ENCODE measurements at places on chromosomes 16 and 17. TPM values are rescaled to one million over a fixed set of nuclear protein-coding genes. Genes with fewer than 3 reads are reported as not detected.
A peak's percentile ranks its signal among the peaks of the same experiment; 100 is the strongest.

DNA sequence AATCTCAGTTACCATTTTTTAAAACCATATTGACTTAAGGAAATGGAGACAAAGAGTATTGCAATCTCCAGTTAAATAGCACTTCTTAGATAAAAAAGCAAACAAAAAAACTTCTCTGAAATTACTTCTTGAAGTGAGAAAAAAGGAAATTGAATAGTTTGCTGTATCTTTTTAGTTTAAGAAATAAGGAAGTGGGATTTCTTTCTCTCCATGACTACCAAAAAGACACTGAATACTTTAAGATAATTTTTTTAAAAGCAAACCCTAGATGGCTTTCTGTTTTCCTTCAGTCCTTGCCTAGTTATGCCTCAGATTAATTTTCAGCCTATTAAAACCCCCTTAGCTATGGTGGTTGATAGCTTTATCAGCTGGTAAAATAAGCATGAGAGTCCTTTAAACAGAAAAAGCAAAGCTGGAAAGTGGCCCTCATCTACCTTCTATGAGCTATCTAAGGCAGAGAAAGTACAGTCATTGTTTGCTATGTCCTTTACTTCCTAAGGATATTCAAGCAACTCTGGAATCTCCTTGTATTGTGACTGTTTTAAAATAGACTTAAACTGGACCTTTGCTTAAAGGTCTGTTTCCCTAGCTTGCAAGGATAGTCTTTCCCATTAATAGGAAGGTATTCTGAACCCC, 28.6 kb downstream of the TPPP3 start:
- no peak for DNase-seq

GRCh38 chr17:41199421-41200078, 9.9 kb downstream of the KRTAP9-1 start:
- no peak for DNase-seq

- no peak for DNase-seq
Measured at GRCh38 chr17:81164371-81165245, 699 bp upstream of the PVALEF start.

GRCh38 chr16:24428756-24429155, 110.6 kb upstream of the RBBP6 start:
- no peak for DNase-seq

DNA sequence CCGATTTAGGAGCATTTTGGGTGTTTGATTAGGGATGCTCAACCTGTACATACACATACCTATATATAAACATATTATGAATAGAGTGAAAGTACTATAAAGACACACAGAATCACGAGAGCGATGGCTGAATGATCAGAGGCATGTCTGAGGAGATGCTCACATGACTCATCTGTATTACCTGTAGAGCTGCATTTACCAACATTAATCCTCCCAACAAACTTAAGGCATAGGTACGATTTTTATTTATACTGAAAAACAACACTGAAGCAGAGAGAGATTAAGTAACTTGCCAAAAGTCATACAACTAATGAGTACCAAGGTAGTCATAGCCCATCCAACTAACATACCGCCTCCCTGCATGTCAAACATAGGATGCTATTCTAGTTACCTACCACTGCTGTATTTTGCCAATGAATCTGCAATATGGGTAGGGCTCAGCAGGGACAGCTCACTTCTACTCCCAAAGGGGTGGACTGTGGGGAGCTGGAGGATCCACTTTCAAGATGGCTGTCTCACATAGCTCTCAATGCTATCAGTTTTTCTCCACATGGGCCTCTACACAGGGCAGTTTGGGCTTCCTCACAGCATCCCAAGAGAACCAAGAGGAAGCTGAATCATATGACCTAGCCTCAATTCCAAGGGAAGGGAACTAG, 7.3 kb downstream of the CYB5D1 start:
- no peak for DNase-seq

GRCh38 chr17:48628649-48629410, 2.7 kb upstream of the HOXB9 start:
- DNase-seq, result no peak

The MEOX1 gene
- total RNA-seq, result not detected

GRCh38 chr16:3549906-3550305, 27.3 kb downstream of the NLRC3 start:
- no peak for DNase-seq

DNA sequence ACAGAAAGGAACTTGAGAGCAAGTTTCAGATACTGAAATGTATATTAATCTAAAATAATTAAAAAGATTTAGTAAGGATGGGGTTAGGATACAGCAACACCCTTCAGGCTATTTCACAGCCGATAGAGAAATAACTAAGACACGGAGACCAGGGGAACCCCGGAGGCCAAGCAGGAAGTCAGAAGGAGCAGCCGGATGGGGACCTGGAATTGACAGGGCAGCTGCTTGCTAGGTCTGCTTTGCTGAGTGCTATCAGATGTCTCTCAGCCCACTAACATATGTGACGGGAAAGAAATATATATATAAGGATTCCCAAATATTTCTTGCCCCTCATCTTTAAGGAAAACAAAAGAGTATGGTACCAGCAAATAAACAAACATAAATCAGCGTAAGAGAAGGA, 154.1 kb upstream of the CDH5 start:
- DNase-seq, result no peak

- DNase-seq, result no peak
Measured at GRCh38 chr17:68036304-68037147, 991 bp downstream of the KPNA2 start.

The ZNF597 gene
- total RNA-seq, result 2.1 TPM

DNA sequence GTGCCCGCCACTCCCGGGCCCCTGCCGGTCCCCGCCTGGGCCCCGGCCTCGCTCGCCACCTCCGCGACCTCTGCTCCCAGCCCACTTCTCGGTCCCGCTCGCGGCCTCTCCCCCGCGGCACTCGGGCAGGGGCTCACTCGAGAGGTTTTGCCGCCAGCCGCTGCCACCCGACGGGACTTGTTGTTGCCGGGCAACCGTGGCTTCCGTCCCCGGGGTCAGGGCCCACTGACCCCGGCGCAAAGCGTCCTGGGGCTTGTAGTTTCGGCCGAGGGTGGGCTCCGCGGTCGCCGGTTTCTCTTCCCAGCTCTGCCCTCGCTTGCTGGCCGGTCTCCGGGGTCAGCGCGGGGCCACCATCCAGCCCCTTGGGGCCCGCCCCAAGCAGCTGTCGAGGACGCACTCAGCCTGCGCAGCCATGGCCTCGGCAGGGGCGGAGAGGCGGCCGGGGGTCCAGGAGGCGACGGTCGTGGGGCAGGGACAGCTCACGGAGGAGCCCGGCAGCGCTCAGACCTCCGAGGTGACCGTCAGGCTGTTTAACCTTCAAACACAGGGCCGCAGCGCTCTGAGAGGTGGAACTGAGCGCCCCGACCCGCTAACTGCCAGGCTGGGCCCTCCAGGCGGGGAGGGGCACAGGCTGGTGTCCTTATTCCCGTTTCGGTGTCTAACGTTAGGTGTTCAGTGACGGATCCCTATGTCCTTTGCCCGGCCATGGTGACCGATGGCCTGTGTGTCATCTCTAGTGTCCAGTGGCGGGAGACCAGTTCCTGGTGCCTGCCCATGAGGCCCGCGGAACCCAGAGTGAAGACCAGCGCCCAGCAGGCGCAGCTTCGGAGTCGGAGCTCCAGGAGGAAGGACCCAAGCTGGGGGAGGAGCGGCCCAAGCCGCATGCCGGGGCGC, at the start of the genes C16orf86 and ENKD1:
Gene C16orf86, plus strand, starts transcription at position 256 of the 894 bp plus-strand sequence. Its CDS starts 157 bp downstream, at position 413.
Gene ENKD1, minus strand, starts transcription at position 192 of the 894 bp plus-strand sequence. CDS start 308 bp downstream, outside the sequence.
- peak; percentile 36 for DNase-seq

- no peak for DNase-seq
Measured at GRCh38 chr17:67531291-67531690, 154.2 kb downstream of the PITPNC1 start.

DNA sequence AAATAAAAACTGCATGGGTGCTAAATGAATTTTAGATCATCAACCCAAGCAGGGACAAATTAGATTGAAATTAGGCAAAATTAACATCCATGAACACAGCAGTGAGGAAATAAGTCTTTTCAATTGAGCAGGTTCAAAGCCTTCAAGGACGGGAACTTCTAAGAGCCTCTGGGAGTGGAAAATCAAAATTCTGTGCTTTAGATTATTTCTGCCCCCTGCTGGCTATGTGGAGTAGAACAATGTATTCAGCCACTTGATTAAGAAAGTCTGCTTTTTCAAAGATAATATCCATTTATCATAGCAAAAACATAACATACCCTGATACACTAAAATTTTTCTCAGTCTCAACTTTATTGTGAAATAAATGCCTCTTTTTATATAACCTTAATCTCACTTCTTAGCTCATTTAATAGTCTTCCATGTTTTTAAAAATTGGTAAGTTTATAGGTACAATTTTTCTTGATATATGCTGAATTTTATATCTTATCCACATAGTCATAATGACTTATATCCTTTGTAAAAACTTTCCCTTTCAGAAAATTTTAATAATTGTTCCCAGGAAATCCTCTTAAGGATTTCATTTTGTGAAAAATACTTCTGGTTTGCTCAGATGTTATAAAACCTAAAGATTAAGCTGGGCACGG, 28.1 kb upstream of the NOL11 start:
- DNase-seq, result peak; percentile 46

DNA sequence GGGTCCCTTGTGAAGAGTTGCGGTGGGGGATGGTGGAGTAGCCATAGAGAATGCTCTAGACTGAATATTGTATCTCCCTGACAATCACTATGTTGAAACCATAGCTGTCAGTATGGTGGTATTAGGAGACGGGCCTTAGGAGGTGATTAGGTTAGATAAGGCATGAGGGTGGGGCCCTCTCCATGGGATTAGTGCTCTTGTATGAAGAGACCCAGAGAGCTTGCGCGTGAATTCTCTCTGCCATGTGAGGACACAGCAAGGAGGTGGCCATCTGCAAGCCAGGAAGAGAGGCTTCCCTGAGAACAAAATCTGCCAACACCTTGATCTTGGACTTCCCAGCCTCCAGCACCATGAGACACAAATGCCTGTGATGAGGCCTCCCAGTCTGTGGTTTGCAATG, 34.5 kb upstream of the MGAT5B start:
- no peak for DNase-seq

GRCh38 chr17:81417049-81417878, 22.0 kb downstream of the BAHCC1 start:
- DNase-seq, result peak; percentile 60

The CCL2 gene
- 71.2 TPM for total RNA-seq

The RPRML gene
- total RNA-seq, result not detected

DNA sequence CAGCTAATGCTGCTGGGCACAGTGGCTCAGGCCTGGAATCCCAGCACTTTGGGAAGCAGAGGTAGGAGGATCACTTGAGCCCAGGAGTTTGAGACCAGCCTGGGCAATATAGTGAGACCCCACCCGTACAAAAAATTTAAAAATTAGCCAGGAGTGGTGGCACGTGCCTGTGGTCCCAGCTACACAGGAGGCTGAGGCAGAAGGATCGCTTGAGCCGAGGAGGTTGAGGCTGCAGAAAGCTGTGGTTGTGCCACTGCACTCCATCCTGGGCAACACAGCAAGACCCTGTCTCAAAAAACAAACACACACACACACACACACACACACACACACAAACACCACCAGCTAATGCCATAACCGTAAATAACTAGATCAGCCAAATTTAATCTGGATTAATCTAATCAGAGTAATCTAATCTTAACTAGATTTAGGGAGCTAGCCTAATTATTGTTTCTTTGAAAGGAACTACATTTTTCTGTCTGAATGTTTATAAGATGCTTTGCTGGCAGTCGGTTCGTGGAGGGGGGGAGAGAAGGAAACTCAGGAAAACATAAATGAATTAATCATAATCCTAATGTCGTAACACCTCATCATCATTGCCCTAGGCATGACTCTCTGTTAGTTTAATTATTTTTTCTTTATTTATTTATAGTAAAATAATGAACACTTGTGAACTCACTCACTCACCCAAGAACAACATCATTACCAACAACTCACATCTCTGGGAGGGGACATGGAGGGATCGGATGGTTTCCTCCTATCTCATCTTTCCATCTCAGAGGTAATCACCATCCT, 12.5 kb upstream of the RBBP6 start:
- no peak for DNase-seq

- DNase-seq, result no peak
Measured at GRCh38 chr17:7867881-7868329, 10.1 kb downstream of the CYB5D1 start.

DNA sequence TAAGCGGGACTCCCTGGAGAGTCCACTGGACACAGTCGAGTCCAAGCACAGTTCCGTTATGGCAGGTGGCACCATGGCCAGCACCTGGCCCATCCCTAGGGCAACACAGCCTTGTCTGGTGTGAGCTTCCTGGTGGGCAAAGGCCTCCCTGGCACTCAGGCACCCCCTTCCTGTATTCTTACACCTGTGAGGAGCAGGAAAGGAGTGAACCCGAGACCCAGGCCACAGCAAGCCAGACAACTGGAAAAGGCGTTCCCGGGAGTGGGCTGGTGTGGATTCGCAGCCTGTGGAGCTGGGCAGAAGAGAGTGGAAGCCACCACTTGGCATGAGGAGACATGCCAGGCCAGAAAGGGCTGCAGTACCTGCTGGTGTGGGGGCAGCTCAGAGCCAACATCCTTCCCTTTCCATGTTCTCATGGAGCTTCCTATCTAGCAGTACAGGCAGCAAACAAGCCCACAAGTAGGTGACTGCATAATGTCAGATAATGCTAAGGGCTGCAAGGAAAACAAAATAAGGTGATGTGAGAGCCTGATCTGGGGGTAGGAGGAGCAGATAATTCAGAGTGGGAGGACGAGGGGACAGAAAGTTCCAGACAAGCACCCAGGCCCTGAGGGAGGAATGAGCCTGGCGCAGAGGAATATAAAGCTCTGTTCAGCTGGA, 87.0 kb downstream of the GNAO1 start:
- no peak for DNase-seq
